ENCODE measurements at places on chromosomes 1 and 21.

DNA sequence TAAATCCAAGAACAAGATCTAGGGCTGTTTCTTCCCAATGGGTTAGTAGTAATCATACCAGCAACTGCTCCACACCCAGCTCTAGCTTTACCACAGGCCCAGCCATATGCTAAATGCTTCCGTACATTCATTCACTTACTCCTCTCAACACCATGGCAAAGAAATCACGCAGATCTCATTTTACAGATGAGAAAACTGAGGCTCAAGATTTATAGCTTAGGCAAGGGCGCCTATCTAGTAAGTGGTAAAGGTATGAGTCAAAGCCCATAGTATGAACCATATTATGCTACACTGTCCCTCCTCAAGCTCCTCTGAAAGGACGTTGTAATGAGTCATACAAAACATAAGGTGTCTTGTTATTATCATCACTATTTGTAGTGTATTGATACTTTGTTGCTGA is 82.2 kb downstream of the NIBAN1 start:
- no peak for DNase-seq

DNA sequence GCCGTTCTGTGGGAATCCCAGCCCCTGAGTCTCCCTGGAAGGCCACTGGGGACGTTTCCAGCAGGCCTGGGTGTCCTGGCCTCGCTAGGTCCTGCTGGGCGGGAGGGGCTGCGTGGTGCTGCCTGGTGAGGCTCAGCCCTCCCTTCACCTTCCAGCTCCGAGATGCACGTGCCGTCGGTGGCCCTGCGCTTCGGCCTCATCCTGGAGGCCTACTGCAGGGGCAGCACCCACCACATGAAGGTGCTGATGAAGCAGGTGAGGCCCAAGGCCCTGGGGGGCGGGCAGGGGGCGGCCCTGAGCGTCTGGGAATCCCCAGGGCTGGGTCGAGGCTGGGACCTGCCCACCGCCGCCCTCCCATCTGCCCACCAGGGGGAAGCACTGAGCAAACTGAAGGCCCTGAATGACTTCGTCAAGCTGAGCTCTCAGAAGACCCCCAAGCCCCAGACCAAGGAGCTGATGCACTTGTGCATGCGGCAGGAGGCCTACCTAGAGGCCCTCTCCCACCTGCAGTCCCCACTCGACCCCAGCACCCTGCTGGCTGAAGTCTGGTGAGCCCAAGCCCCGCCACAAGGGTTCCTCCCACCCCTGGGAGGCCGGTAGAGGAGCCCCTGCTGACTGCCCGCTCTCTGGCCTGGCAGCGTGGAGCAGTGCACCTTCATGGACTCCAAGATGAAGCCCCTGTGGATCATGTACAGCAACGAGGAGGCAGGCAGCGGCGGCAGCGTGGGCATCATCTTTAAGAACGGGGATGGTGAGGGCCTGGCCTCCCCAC is 70.3 kb downstream of the PIK3CD start:
- DNase-seq, result peak; percentile 63

DNA sequence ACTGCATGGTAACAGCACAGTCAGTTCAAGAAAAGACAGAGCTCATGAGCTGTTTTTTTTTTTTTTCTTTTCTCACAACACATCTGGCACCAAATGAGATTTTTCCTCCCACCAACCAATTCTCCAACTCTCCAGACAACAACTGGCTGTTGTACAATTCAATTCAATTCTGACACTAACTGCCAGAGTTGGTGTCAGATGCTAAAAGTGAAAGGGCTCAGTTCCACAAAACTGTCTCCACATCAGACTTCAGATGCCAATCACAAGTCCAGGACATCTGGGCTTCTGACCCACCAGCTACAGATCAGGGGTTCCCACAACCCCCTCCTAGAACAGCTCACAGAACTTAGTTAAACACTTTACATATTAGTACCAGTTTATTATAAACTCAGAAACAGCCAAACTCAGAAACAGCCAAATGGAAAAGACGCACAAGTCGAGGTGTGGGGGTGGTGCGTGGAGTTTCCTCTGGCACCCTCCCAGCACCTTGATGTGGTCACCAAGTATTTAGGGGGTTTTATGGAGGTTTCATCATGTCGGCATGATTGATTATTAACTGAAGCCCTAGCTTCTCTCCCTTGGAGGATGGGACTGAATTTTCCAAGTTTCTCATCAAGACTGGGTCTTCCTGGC is 39.2 kb upstream of the LRRC8D start:
- peak; percentile 15 for DNase-seq

- no peak for DNase-seq
Measured at GRCh38 chr1:54272134-54272533, 72.2 kb downstream of the MRPL37 start.

DNA sequence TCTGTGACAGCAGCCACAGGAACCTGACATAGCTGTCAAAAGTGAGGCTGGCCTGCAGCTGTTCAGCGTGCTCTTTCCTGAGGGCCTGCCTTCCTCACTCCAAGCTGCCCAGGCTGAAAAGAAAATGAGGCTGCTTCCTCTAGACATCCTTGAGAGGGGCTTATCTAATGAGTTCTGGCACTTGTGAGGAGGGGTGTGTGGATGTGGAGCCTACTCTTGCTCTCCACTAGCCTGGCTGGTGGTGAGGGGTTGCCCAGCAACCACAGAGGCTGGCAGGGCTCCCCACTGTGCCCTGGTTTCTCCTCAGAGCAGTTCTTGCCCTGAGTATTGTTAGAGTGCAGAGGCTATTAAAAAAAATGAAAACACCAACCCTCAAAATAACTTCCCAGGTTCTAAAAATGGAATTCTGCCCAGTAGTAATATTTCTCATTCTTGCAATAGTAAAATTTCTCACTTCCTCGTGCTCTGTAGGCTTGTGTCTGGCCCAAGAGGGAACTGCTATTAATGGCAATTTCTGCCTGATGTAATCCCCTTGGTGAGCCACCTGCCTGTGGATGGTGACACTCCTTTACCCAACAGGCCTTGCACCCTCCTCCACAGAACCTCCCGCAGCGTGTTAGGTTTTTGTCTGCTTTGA is 52.6 kb upstream of the EPS8L3 start:
- DNase-seq, result no peak

DNA sequence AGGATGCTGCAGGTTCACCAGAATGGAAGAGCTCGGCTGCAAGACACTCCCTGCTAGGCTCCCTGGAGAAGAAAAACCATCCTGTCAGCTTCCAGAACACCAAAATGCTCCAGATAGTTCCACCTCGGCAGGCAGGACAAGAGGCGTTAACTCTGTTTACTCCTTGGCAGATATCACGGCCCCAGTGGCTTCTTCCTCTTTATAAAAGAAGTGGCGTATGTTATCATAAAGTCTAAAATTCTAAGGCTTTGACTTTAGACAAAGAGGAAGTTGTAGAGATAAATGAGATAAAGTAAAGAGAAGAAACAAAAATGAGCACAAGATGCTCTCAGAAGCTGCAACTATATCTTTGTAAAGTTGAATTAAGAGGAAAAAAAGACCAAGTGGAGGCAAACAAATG is 24.3 kb upstream of the MTF1 start:
- no peak for DNase-seq

GRCh38 chr1:24986372-24986965 is 56.4 kb upstream of the RUNX3 start:
- no peak for DNase-seq

GRCh38 chr1:101147381-101147780 is 89.4 kb upstream of the S1PR1 start:
- no peak for DNase-seq

DNA sequence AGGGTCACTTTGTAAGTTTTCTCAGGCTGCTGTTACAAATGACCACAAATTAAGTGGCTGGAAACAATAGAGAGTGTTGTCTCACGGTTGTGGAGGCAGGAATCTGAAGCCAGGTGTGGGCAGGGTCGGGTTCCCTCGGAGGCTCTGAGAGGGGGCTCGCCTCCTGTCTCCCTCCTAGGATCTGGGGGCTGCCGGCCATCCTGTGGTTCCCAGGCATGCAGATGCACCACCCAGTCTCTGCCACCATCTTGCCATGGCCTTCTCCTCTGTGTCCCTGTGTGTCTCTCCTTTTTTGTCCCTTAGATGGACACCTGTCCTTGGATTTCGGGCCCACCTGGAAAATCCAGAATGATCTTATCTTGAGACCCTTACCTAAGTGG is 4.8 kb downstream of the TP73 start:
- no peak for DNase-seq

DNA sequence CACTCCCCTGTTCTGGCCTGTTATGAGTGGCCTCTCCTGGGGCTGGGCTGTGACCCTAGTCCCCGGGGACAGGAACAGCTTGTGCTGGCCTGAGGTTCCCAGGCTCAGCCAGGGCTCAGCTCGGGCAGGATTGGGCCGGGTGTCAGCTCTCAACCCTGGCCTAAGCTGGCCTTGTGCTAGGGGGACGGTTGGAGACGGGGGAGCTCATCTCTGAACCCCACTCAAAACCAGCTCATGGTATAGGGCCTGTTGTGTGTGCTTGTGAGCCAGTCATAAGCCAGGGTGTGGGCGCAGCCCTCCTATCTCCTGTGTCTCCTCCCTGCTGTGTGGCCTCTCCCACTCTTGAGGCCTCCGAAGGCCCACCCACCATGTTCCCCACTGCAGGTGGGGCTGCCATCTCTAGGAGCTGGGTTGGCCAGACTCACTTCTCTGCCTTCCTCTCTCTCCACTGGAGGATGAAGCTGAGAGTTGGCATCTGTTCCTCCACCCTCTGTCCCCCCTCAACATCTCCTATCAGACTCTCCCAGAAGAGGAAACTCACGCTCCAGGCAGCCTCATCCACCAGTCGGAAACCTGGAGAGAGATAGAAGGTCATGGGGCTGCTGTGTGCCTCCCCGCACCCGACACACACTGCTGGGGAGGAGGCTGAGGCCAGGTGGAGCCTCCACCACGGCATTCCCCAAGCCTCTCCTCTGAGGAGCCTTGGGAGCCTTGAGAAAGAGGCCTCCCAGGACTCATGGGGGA is 1.4 kb downstream of the PEAR1 start:
- DNase-seq, result no peak

GRCh38 chr1:1001057-1001783 is 1.3 kb upstream of the HES4 start:
- no peak for DNase-seq

DNA sequence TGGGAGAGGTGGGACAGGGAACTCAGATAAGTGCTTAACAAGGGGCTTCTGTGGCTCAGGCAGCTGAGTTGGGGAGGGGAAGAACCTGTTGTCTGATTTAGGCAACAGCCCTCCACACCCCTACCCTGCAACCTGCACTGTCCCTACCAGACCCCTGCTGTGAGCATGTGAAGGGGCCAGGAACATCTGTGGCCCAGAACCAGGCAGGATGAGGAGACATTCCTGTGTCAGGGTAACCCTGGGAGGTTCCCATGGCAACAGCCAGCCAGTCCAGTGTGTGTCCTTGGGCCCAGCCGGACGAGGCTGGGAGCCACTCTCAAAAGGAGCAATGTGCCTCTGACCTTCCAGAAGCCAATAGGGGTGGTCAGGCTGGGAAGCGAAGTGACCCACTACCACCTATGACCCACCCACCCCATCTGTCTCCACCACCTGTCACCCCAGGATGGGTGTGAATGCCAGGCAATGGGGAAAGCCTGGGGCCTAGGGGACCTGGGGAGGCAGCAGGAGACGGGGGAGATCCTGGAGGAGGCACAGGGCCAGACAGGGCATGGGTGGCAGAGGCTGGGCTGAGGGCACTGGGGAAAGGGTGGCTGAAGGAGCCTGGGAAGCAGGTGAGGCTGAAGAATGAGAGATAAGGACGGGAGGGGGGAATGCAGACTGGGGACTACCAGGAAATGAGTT is 5.0 kb upstream of the PMVK start:
- DNase-seq, result no peak

- DNase-seq, result no peak
Measured at GRCh38 chr21:46082713-46082962, 15.3 kb upstream of the COL6A2 start.

GRCh38 chr1:81053826-81054225 is 746.9 kb upstream of the ADGRL2 start:
- DNase-seq, result no peak

- DNase-seq, result peak; percentile 46
Measured at GRCh38 chr1:43348809-43349593, 9.8 kb upstream of the CDC20 start.

DNA sequence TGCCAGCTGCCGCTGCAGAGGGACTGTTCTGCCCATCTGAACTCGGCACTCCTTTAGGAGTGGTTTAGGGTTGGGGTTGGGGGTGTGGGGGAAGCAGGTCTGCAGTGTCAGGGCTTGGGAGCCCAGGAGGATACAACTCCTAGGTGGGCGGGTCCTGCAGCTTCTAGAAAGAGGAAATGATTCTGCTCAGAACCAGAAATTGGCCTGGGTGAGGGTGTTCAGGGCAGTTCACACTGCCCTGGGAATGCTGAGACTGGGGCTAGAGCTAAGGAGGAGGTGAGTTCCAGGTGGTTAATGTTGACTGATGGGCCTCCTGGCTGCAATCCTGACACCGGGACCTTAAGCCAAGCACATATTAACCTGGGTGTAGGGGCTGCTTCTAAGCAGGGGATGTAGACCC is 4.8 kb upstream of the SLC26A9 start:
- no peak for DNase-seq

DNA sequence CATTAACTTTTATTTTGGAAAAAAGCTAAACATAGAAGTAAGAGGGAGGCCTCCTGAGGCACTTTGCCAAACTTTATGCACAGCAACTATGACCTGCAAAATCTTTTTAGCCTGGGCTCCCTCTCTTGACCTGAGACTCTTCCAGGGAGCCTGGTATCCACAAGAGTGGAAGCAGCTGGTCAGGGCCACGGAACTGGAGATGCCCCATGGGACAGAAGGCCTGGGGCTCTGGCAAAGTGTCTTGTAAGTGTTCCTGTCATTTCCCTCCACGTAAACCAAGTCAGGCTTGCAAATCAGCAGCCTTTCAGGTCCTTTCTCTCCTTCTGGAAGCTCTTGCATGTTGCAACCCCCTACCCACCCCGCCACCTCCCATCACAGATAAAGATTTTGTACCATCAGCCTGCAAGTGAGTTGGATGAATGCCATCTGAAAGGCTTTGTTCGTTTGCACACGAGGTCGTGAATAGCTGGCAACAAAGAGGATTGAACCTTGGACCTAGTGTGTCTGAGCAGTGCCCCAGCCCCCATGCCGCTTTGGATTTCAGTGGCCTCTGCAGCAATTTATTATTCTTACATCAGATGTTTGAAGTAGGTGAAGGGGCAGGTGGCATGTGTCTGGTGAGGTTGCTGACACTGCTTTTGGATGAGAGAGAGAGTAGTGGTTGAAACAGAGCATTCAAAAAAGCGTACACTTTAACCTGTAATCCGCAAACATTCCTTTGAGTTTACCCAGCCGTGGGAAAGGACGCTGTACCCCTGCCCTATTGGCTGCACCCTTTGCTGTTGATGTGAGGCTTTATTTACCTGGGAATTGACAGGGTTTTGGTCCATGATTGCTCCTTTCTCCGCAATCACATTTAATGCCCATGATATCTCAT is 91.6 kb downstream of the GALNT2 start:
- no peak for DNase-seq

DNA sequence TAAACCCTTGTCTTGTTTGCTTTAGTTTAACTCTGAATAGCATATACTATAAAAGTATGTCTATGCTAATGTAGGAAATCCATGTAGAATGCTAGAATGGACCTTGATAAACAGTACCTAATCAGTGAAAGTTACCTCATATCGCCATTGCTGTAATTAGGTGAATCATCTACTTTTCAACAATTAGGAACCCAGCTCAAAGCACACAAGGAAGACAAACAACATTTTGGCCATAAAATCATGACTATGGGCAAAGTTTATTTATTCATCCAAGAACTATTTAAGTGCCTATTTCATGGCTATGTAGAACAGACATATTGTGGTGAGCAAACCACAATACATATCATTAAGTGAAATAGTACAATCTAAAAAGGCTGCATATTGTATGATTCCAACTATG is 1043.2 kb downstream of the BRINP3 start:
- DNase-seq, result no peak

GRCh38 chr1:12078938-12079861 is 16.1 kb downstream of the TNFRSF8 start:
- no peak for DNase-seq

Data from T-helper 22 cell (primary cell).